ENCODE measurements at places on chromosomes 12 and 14.

DNA sequence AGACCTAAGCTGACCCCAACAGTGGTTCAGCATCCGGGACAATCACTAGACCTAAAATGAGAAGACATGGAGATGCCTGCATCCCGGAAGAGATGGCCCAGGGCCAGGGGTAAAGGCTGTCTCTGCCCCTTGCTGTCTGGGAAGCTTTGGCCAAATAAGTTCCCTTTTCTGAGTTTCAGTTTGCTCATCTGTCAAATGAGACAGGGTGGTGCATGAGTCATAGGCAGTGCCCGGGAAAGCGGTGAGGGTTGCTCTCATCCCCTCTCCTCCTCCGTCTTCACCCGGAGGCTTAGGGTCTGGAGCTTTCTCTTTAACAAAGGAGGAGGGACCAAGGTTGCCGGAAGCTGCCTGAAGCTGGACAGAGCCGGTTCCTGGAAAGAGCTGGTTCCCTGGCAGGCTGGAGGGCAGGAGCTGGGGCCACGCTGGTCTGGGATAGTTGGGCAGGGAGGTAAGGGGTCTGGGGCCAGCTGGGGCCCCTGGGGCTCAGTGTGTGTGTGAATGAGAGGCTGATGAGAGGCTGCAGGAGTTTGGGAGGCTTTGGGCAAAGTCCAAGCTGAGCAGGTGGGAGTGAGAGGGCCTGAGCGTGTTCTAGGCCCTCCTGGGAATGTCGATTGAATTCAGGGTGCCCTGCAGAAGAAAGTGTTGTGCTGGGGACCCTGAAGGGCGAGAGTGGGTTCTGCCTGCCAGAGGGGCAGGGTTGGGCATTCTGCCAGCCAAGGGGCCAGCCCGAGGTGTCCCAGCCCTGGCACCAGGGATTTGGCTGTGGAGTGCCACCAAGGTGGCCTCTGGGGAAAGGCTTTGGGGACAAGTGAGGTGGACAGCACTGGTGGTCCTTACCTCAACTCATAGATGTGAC lies at the start of gene SDSL:
SDSL (plus strand) TSS at position 351 of the 856 bp plus-strand sequence. CDS start 5,603 bp downstream, outside the sequence.
- DNase-seq, result peak; percentile 66

- no peak for DNase-seq
Measured at GRCh38 chr12:51122844-51123243, 39.4 kb upstream of the CSRNP2 start.

DNA sequence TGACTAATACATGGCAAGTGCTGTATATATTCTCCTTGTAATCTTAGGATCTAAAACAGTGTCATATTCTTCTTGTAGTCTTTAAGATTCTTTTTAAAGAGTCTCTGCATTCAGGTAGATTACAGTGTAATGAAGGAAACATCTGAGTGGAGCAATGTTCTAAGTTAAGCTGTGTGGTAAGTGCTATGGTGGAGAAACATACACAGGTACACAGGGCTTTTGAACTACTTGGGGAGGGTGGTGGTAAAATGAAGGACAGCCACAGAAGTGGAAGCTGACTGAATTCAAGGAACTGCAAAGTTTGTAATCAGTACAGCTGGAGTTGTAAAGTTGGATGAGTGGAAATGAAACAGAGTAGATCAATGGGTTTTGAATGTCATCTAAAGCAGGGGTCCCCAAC lies 27.8 kb downstream of the ACSS3 start:
- no peak for DNase-seq

GRCh38 chr14:23385642-23386265 lies 8.9 kb downstream of the CMTM5 start:
- DNase-seq, result no peak

DNA sequence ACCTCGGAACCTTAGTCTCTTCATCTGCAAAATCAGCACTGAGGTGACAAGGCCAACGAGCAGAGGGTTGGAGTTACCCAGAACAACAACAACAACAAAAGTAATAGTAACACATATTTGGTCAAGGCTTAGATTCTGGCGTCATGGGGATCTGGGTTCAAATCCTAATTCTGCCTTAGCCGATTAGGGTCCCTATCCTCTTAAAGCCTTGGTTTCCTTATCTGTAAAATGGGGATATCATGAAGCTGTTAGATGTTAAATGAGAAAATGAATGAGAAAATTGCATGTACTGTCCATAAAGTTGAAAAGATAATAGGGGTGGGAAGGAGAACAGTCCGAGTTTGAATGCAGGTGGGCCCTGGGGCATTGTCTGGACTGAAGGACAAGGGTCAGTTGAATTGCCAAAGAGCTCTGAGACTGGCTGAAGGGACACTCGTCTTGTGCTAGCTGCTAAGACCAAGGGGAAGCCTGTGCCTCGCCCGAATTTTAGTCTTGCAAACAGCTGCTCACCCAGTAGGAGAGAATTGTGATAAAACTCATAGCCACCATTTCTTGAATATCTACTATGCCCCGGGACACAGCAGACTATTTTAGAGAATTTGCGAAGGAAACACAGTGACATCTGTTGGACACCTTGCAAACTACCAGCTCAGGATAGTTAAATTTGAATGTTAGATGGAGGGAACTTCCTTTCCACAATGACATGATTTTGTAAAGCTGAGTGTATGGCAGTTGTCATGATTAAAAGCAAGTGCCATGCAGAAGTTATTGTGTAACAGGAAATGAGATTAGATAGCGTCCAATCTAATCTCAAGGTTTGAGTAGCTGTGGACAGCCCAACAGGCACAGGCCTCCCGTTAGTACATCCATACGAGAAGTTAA lies 6.8 kb upstream of the HNF1A start:
- no peak for DNase-seq

DNA sequence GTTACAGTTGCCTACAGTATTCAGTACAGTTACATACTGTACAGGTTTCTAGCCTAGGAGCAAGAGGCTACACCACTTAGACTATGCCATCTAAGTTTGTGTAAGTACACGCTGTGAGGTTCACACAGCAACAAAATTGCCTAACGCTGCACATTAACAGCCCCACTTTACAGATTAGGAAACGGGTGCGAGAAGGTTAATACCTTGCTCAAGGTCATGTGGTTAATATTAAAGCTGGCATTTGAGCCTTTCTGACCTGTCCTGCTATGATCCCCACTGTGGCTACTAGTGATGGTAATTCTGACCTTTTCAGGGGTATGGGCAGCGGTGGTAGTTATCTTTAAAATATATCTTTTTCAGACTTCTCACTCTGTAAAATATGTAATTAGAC lies 20.9 kb downstream of the ACVR1B start:
- no peak for DNase-seq

- peak; percentile 81 for DNase-seq
Measured at GRCh38 chr12:111393700-111394300, 11.9 kb upstream of the SH2B3 start.

- no peak for DNase-seq
Measured at GRCh38 chr14:99272899-99273765, 1.1 kb upstream of the BCL11B start.

DNA sequence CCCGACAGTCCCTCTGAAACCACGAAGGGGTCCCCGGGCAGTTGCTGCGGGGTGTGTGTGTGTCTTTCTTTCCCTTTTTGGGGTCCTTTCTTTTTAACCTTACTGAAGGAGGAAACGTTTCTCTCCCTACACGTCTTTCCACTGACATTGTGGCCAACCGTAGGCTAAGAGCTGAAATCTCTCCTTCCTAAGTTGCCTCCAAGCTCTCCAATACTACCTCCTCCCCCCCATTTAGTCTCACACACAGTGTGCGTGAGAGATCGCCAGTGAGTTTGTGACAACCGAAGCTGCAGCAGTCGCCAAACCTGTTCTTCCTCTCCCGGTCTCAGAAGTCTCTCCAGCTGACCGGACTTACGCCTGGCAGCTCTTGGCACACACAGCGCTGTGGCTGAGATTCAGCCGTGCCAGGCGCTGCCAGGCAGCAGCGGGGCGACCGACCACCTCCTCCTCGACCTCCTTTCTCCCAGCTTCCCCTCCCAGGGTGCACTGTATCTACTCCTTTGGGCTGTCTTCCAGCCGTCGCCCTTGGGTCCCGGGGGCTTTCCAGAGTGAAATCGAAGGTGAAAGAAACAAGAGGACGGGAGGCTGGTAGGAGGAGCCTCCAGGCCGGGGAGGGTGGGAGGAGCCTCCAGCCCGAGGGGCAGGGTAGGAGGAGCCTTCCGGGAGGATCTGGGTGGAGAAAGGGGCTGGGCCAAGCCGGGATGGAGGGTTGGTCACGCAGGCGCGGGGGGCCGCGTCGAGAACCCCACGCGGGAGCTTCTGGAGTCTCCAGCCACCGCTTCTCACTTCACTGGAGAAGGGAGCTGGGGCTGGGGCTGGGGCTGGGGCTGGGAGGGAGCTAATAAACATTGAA lies at the start of gene TMTC2:
TMTC2 (plus strand) TSS at position 739 of the 853 bp plus-strand sequence.
- peak; percentile 89 for DNase-seq

- DNase-seq, result no peak
Measured at GRCh38 chr12:132593521-132593920, 16.9 kb downstream of the LRCOL1 start.

DNA sequence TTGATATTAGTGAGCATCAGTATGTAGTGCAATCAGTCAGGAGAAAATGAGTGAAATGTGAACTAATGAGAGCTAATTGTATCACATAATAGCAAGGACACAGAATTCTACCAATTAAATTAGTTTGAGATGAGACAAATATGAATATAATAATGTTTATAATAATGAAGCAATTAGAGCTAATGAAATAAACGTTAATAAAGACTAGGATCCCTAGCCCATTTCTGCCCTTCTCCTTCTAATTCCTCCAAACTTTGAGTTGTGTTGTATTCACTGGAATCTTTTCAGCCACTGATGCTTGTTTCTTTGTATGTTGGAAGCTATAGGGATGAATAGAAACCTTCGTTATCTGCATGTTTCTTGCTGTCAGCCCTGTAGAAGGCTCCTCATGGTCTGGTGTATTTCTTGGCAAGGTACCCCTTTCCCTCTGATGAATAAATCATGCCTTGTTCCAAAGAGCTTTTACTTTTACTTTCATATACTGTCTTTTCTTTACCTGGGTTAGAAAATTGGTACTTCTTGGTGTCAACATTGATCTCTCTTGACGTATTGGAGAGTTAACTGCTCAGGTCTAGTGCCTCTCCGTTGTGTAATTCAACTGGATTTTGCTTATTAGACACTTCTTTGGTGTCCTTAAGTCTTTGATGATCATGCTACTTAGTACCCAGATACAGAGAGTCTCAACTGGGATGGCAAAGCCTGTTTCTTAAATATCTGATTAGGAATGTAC lies 154.8 kb downstream of the PTCSC3 start:
- no peak for DNase-seq

- peak; percentile 81 for DNase-seq
Measured at GRCh38 chr12:47080725-47081502, 1.2 kb upstream of the AMIGO2 start.

- peak; percentile 52 for DNase-seq
Measured at GRCh38 chr12:108129017-108129812, at the start of gene WSCD2. WSCD2 (plus strand) TSS chr12:108129288; CDS start chr12:108195833, 66,545 bp downstream.

GRCh38 chr12:62375603-62376002 lies 91.0 kb upstream of the MON2 start:
- DNase-seq, result no peak

DNA sequence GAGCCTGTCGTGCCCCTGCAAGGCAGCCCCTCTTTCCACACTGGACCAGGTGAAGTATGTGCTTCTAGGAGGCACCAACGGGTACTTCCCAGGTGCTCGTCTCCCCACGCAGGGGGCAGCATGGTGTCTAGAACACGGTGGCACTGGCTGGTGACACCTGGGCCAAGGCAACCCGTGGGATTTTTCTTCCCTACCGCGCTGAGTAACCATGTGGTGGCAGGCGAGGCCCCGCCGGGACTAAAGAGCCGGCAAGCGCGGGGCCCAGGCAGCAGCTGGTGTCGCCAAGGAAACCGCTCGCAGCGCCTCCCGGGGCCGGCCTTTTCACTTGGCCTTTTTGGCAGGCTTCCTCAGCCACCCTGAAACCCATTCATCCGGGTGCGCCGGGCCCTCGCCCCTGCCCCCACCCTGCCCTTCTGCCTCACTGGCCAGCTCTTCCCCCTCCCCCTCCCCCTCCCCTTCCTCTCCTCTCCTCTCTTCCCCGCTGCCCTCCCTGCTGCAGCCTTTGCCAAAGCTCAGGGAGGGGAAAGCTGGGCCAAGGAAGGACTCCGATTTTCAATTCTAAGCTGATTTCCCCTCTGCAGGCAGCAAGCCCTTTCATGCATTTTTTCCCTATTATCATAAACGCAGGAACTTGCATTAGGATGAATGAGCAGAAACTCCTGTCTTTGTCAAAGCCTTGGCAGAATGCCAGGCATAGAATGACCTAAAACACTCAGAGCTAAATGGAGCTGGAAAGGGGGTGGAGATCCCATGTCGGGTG lies 81.2 kb downstream of the IRF2BPL start:
- DNase-seq, result peak; percentile 83

GRCh38 chr14:22561661-22562579 lies 27.1 kb downstream of the DAD1 start:
- no peak for DNase-seq

GRCh38 chr12:53706080-53706479 lies 21.2 kb downstream of the CALCOCO1 start:
- DNase-seq, result no peak

All from tibial artery (tissue), 4 donors.